ENCODE measurements at places on chromosomes 16 and 17. TPM values are rescaled to one million over a fixed set of nuclear protein-coding genes. Genes with fewer than 3 reads are reported as not detected.

Gene TMC7
- total RNA-seq = 0.28 TPM

Gene PPP4C
- total RNA-seq = 193 TPM

Gene MFAP4
- total RNA-seq = 26.3 TPM

Gene ORMDL3
- 57.9 TPM for total RNA-seq

Gene SLC25A10
- total RNA-seq = 6.1 TPM
